T-helper 9 cell (primary cell): ENCODE measurements at places on chromosomes 1 and 21.

DNA sequence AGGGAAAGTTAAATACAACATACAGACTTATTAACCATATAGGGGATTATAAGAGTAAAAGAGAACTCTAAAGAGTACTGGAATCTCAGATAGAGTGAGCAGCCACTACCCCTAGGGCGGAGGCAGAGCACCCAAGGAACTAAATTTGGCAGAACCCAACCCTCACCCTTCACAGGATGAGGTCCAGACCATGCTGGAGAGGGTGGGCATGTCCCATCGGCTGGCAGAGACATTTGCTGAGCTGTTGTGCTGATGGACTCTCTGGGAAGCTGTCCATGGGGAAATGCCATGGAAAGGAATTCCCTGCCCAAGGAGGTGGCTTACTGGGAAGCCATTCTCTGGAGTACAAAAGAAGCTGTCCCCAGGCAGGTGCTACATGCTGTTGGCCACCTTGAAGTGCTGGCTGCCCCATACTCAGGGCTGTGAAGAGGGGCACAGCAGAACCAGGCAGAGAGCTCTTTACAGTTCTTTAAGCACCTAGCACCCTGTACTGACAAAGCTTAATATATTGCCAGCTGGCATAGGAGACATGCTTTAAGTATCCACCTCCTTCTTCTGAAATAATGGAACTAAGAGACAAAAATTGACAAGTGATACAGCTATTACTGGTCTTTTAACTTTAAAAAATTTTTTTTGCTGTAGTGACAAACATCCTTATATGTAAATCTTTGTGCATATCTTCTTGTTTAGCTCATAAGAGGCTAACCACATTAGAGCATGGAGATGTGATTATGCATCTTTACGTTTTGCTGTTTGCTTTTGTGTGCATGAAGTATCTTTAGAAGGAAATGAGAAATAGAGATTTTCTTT is 29.6 kb downstream of the TSNAX start:
- no peak for DNase-seq

DNA sequence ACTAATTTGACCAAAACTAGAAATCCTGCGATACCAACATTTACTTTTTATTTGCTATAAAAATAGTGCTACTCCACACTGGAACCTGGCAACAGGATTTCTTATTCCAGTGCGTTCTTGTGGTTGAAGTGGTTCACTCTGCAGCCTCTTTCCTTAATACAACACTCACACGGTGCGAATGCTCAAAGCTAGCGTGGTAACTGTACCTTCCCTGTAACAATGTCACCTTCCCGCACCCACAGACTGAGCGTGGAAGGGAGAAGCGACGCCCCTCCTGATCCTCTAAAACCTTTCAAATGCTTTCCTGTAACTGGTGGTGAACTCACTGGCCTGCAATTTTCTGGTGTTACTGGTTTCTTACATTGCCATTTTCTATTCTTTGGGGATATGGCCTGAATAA is 132.2 kb downstream of the LRRC53 start:
- DNase-seq = no peak

GRCh38 chr1:8563944-8564537 is 246.1 kb downstream of the SLC45A1 start:
- no peak for DNase-seq

GRCh38 chr1:103283371-103283770 is 175.0 kb upstream of the COL11A1 start:
- DNase-seq = no peak

DNA sequence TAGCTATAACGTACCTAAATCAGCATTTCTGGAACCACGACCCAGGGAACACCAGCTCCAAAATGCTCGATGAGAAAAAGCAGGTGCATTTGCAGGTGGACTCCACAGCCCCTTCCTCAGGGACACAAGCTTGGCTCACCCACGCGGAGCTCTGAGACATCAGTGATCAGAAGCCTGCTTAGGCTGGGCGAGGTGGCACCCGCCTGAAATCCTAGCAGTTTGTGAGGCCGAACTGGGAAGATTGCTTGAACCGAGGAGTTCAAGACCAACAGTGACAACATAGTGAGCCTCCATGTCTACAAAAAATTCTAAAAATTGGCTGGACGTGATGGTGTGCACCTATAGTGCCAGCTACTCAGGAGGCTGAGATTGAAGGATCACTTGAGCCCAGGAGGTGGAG is 2.5 kb upstream of the TSPEAR start:
- no peak for DNase-seq

- no peak for DNase-seq
These were observed 2.9 kb downstream of the EIF2D start for GRCh38 chr1:206609229-206609991.

DNA sequence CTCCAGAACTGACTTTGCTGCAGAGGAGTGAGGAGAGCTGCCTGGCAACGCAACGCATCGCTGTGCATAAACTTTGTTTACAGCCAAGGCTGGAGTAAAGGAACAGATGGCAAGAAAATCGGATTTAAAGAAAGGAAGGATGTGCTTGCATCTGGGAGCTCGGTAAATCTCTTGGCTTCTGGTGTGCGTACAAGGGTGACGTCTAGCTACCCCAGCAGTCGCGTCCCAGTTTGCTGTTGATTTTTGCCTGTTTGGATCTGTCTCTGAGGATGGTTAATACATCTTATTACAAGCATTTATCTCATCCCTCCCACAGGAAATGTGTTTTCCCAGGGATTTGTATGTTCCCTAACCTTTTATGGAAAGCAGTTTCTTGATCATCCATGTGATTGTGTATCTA is 73.3 kb upstream of the RALGPS2 start:
- no peak for DNase-seq

DNA sequence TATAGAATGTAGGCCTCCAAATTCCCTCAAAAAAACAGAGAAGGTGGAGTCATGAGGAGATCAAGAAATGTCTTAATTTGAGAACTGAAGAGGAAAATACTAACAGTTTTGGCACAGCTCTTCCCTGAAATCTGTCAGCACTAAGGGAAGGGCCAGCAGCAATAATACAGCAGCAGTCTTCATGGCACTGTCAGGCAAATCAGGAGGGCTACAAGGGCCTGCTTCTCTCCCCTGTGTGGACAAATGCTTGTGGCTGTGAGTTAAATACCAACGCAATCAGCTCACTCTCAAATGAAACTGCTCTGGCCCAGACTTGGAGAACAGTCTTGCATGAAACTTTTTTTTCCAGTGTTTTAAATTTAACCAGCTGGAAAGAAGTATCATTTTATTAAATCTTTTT is 20.5 kb upstream of the CNN3 start:
- no peak for DNase-seq

- DNase-seq = no peak
These were observed 43.6 kb upstream of the GRHL3 start for GRCh38 chr1:24275510-24275909.

GRCh38 chr1:29508458-29509107 is 272.3 kb downstream of the PTPRU start:
- no peak for DNase-seq

DNA sequence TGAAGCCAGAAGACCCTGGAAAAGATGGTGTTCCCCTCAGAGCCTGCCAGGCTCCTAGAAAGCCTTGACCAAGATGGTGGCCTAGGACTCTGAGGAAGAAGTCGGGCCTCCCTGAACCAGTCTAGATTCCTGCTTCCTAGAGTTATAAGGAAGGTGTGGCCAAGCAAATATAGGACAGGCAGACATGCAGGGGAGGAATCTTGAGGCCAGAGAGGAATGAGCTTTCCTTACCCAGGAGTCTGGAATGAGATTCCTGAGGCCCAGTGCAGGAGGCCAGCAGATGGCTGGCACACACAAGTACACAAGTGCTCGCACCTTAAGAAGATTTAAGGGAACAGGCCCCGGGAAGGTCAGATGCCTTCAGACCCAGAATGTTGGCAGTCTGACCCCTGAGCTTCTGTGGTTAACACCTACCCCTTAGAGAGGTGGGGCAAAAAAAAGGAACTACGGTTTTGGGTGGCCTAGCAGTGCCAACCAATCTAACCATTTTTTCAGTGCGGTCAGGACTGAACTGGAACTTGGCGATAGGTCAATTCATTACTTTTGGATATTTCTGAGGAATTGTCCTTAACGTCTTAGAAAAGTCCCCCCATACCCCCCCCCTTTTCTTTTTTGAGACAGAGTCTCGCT is 73.3 kb downstream of the MDM4 start:
- no peak for DNase-seq

- no peak for DNase-seq
These were observed 2.0 kb downstream of the ADAMTS1 start for GRCh38 chr21:26842974-26843932.

DNA sequence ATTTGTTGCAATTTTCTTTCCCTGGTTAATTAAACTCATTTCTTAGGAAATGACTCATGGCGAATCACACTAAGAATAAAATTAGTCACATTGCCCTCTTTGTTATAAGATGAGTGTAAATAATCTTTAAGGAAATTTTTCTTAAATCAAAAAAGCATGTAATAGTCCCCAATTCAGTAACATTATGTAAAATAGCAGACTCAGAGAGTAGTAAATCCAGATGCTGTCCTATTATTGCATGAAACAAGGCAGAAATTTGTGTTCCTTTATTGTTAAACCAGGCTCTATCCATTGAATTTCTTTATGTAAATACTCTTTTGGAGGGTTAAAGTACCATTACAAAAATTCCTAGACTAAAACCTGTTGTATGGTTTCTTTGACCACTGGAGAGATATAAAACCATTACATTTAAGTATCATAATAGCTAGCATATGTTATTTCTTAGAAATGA is 154.5 kb upstream of the C1orf87 start:
- DNase-seq = no peak

- no peak for DNase-seq
These were observed 715 bp upstream of the ARTN start for GRCh38 chr1:43932786-43933385.

GRCh38 chr1:165907256-165907857 is 79.9 kb downstream of the UCK2 start:
- DNase-seq = no peak

- DNase-seq = no peak
These were observed 554.8 kb upstream of the B3GALT2 start for GRCh38 chr1:193741228-193741627.

DNA sequence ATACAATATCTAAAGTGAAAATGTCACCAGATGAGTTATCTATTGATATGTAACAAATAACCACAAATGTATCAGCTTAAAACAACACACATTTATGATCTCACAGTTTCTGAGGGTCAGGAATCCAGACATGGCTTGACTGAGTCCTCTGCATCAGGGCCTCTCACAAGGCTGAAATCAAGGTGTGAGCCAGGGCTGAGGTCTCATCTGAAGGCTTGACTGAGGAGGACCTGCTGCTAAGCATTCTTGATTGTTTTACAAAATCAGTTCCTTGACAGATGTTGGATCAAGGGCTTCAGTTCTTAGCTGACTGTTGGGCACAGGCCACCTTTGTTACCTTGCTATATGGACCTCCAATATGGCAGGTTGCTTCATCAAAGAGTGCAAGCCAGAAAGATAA is 483.7 kb downstream of the CAMTA1 start:
- no peak for DNase-seq

GRCh38 chr21:16040601-16041000 is 310.8 kb downstream of the USP25 start:
- no peak for DNase-seq

DNA sequence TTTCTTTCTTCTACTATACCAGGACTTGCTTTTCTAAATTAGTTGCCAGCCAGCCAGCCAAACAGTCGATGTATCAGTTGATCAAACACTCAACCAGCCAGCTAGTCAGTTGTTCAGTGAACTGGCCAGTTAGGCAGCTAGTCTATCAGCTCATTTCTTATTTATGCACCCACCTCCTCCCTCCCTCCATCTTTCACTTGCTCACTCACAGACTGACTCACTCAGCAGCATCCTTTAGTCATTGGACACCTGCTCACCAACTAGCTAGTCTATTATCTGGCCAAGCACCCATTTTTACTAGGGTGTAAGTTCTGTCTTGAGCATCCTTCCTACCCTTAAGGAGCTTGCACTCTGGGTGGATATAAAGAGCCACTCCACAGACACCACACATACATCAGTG is 5.9 kb upstream of the SPRR4 start:
- DNase-seq = no peak

DNA sequence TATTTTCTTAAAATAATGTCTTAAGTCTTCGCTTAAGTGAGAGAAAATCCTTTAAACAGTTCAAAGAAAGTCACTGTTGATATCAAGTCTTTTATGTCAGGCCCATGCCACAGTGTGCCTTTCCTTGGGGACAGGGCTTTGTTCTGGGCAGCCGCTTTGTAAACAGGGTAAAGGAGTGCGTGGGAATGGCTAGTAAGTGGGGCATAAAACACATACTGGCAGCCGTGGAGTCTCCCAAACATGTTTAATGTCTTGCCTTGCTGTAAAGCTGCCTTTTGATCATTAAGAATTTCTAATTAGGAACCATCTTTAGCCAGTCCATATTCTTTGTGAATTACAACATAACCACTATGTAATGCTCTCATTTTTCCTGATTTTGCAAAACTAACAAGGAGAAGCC is 99.7 kb downstream of the PHTF1 start:
- no peak for DNase-seq

DNA sequence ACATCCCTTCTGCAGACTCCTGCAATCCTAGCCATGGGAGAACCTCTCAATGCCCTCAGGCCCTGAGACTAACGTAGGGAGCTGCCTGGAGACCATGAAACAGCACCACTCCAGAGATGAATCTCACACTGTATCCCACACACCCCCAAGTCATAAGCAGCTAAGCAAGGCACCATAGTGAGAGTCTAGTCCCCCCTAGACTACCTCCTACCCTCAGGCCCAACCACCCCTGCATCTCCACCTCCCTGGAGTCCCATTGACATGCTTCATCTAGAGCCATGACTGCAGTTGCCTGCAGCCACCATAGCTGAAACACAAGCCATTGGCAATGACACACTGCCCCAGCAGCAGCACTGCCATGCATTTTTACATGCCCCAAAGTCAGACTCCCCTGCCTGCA is 17.4 kb downstream of the SPRR2G start:
- DNase-seq = no peak

DNA sequence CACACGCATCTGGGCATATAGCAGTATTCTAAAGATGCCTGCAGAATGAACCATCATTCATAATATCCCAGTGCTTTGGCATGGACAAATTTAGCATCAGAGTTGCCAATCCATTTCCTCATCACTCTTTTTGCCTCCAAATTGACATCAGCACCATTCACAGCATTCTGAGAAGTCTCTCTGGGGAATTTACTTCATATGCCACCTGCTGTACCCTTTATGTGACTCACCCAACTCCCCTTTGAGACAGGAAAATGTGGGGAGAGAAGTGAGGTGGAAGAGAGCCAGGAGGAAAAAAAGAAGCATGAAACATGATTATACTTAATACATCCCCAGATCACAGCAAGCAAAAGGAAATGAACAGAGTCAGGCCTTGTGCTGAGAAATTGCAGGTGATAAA is 37.4 kb downstream of the RAB3B start:
- no peak for DNase-seq

DNA sequence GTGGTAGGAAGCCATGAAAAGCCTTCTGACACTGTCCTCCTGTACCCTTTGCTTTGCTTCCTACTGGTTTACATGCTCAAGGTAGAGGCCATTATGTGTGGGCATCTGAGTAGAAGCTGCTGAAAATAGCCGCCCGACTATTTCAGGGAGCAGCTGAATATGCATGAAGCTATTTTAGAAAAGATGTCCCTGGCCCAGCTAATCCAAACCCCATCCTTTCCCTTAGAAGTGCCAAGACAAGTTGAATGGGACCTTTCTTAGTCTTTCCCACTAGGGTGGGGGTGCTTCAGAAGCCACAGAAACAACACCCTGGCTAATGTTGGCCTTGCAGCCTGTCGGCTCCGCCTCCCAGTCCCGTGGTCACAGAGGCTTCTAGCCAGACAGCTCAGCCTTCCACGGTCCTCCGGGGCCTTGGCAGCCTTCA is 205.1 kb upstream of the EDN2 start:
- no peak for DNase-seq
